ENCODE measurements at places on chromosomes 11 and 22. TPM values are rescaled to one million over a fixed set of nuclear protein-coding genes. Genes with fewer than 3 reads are reported as not detected.

OR4D5 gene
- total RNA-seq = not detected

ADORA2A gene
- total RNA-seq = 15.0 TPM

PLA2G6 gene
- 33.2 TPM for total RNA-seq

SUSD2 gene
- total RNA-seq = 1.2 TPM

SEZ6L gene
- not detected for total RNA-seq

MS4A13 gene
- not detected for total RNA-seq

TRIM29 gene
- total RNA-seq = not detected

JOSD1 gene
- 54.8 TPM for total RNA-seq

CRYAB gene
- 40.8 TPM for total RNA-seq

POU2AF1 gene
- not detected for total RNA-seq

HINFP gene
- 10.9 TPM for total RNA-seq

KCNJ5 gene
- 0.12 TPM for total RNA-seq

NRIP3 gene
- total RNA-seq = 3.7 TPM

ARHGAP42 gene
- 5.9 TPM for total RNA-seq

PPM1F gene
- total RNA-seq = 24.2 TPM

OR52E5 gene
- total RNA-seq = not detected

CNTN5 gene
- not detected for total RNA-seq

CPT1A gene
- 33.8 TPM for total RNA-seq

CARD10 gene
- 4.3 TPM for total RNA-seq

RAB39A gene
- not detected for total RNA-seq

UPB1 gene
- total RNA-seq = not detected

ANO9 gene
- not detected for total RNA-seq
